ENCODE measurements at places on chromosomes 11 and 22.

- peak; percentile 77 for DNase-seq
These were observed 590.4 kb downstream of the BRD1 start for GRCh38 chr22:49237279-49237678.

GRCh38 chr22:37996515-37997246 lies 12.3 kb upstream of the SOX10 start:
- DNase-seq = no peak

- DNase-seq = no peak
These were observed 47.0 kb upstream of the ALKBH3 start for GRCh38 chr11:43833657-43834073.

DNA sequence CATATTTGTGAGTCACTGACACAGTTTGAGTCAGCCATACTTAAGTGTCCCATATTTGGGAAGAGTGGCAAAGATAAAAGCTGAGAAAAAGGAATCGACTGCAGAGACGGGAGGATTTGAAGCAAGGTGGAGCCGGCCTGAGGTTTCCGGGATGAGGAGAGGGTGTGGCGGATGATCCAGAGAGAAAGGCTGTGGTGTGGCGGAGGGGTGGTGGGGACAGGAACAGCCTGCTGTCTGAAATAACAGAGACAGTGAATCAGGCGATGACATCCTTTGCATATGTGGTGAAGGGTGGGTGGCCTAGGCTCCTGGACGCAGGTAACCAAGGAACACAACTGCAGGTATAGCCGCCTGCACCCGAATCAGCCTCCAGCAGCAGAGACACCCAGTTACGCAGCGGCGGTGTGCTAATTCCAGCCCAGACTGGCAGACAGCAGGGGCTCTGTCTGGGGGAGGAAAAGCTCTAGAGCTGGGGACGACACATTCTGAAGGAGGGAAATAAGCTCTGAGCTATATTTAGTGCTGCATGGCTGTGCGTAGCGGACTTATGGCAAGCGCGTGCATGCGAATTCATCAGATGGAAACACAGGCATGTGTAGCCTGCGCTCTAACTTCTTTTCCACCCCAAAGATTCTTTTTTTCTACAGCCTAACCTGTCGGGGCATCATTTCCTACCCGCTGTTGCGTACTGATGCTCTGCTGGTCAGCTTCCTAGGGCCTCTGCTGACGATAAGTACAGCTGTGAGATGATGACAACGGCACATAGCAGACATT lies 62.7 kb upstream of the BARX2 start:
- no peak for DNase-seq

DNA sequence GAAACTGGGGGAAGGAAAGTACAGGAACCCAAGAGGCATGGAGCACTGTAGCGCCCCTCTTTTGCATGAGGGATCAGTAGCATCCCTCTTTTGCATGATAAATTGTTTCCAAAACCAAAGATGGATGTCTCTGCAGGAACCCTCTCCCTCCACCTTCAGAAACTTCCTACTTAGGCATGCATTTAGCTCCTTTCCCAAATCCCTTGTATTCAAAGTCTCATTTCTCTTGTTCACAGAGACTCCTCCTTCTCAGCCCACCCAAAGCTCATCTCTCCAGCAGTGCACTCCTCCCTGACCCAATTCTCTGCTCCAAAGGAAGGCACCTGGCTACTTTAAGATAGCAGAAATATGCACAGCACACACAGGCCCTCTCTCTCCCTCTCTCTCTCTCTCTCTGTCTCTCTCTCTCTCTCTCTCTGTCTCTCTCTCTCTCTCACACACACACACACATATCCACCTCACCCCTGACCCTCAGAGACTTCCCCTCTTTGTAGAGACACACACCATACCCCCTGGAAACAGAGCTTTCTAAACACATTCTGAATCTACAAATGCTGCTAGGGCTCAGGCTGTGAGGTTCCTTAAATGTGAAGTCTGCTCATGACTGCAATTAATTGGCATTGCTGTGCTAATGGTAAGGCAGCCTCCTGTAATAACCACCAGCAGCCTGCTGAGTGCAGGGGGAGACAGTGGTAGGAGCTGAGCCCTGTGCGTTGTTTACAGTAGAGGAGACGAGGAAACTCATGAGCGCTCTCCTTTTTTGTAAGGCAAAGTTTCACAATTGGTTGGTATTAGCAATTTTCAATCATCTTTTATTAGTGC lies 519.6 kb downstream of the NTM start:
- DNase-seq = no peak

- DNase-seq = no peak
These were observed 15.2 kb downstream of the SERPINH1 start for GRCh38 chr11:75577207-75577606.
